ENCODE measurements at places on chromosomes 4 and X.

DNA sequence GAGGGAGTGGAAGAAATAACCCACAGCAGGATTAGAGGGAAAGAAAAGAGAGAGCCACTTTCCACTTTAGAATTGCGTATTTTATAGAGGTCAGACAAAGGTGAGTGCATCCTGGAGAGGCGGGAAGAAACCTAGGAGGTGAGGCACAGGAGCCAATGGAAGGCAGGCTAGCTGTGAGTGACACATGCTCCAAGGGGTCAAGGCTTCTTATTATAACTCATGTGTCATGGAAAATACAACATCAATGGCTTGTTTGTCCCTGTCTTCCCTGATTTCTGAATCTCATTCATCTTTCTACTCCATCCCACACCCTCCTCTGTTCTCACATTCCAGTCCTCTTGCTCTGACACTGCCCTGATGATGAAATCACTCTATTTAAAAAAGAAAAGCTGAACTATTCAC lies 14.4 kb downstream of the ANXA3 start:
- no peak for DNase-seq

- no peak for DNase-seq
Measured at GRCh38 chr4:80610845-80611677, 275.5 kb downstream of the CFAP299 start.

GRCh38 chrX:137748827-137749226 lies 182.9 kb downstream of the ZIC3 start:
- DNase-seq: no peak

GRCh38 chrX:129641941-129642340 lies 12.8 kb downstream of the APLN start:
- no peak for DNase-seq

- DNase-seq: no peak
Measured at GRCh38 chrX:115017455-115017854, at the start of gene IL13RA2. Gene IL13RA2, minus strand, starts transcription at chrX:115017616. Its CDS starts 347 bp downstream, at chrX:115017269.

- no peak for DNase-seq
Measured at GRCh38 chr4:40998675-40999358, 215.5 kb downstream of the APBB2 start.

GRCh38 chrX:96997196-96997595 lies 113.5 kb downstream of the RPA4 start:
- DNase-seq: no peak

DNA sequence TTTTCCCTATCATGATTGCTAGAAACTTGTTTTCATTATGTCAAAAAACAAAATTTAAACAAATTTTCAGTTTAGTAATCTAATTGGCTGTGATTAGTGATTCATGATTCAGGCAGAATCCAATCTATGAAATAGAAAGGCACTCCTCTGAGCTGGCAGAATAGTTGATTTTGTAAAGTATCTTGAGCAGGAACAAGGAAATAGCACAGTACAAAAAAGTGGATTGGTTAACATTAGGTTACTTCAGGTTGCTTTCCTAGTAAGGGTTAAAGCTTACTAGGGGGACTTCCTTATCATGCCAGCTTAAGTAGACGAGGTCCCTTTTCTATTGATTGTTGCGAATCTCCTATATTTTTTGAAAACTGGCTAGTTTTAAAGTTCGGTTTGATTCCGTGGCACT lies 43.4 kb upstream of the PRDM5 start:
- DNase-seq: no peak

- DNase-seq: peak; percentile 50
Measured at GRCh38 chrX:104112326-104112951, at the start of gene ZCCHC18. Gene ZCCHC18, plus strand, starts transcription at chrX:104112523. Its CDS starts 1,589 bp downstream, at chrX:104114112.

DNA sequence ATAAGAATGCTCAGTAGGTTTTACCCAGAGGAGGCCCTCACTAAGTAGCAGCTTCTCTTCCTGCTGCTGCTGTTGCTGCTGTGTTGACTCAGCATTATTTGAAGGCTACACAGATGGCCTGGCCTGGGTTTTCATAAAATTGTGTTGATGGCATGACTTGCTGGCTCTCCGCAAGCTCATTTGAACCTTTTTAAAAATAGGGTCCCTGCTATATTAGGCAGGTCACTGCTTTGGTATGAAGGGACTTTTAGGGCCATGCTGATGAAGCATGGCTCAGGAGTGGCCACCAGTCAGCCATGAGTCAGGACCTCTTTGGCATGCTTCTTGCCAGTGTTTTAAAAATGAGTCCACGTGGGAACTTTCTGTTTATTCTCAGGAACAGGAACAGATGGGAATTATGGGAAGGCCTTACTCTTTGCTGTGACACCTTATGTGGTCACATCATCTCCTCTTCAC lies 128.7 kb downstream of the MID1IP1 start:
- DNase-seq: no peak

DNA sequence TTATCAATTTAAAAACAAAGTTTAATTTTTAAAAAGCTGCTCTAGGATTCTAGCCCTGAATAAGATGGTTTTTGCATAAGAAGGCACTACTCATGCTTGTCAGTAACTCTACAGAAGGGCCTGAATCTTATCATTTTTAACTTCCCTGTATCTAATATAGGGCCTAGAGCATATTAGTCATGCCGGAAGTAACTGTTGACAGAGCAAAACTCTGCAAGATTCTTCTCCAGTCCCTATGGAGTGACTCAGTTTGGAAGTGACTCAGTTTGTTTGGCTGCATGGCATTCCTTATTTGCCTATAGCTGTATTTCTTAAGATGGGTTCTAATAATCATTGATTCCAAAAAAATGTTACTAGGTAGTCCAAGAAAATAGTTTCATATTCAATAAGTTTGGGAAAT lies 431.8 kb upstream of the HTR2C start:
- no peak for DNase-seq

- DNase-seq: no peak
Measured at GRCh38 chr4:18039113-18039512, 17.6 kb upstream of the LCORL start.

DNA sequence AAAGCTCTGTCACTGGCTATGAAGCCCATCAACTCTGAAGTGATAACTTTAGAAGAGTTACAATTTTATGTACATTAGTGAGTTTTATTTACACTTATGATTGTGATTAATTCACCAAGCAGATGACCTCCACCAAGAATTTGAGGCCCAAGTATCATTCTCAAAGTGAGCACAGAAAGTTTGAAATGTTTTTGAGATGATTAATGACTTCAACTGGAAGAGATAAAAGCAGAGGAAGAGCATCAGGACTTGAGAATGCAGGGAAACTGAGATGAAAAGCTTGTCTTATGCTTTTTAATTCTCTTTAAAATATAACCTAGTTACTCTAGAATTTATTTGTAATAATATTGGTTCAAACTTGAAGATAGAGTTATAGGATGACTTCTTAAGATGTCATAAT lies 112.8 kb upstream of the H2AZ1 start:
- DNase-seq: no peak

All from HuH-7 (cell line).